ENCODE measurements at places on chromosomes 11 and 22. TPM values are rescaled to one million over a fixed set of nuclear protein-coding genes. Genes with fewer than 3 reads are reported as not detected.

The TSPAN32 gene
- total RNA-seq, result not detected

The DNAJB7 gene
- total RNA-seq, result not detected

The DDX25 gene
- 0.04 TPM for total RNA-seq

The ATP5MG gene
- 175 TPM for total RNA-seq

The OR56B1 gene
- not detected for total RNA-seq

The BEST1 gene
- 4.6 TPM for total RNA-seq

The OR4S2 gene
- not detected for total RNA-seq

The MMP1 gene
- total RNA-seq, result 0.87 TPM

The MAPK8IP1 gene
- total RNA-seq, result 6.0 TPM

The JAM3 gene
- total RNA-seq, result 4.4 TPM

The PDGFB gene
- 4.5 TPM for total RNA-seq

The TBX1 gene
- 3.1 TPM for total RNA-seq

The PLXNB2 gene
- total RNA-seq, result 120 TPM

The RFPL2 gene
- 0.19 TPM for total RNA-seq

The ASCL2 gene
- total RNA-seq, result not detected
